ENCODE measurements at places on chromosomes 5 and 9. TPM values are rescaled to one million over a fixed set of nuclear protein-coding genes. Genes with fewer than 3 reads are reported as not detected.
A peak's percentile ranks its signal among the peaks of the same experiment; 100 is the strongest.

DNA sequence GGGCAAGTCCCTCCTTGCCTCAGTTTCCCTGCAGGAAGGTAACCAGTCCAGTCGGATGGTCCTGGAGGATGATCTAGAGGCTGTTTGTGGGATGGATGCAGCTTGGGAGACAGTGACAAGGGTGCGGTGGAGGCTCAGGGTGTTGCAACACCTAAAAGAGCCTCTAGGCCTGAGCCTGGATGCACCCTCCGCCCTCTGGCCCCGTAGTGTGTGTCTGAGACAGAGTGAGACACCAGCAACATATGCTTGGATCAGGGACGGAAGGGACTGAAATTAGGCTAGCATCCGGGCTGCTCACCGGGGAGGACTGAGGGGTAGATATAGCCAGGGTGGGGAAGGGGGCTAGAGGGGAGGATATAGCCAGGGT, 1.1 kb downstream of the CRAT start:
- no peaks in the 10 kb centered on the region for H3K4me1 ChIP-seq
- peak; percentile 45 for DNase-seq
- no peaks in the 10 kb centered on the region for H3K27me3 ChIP-seq
- no peak overlapping the region for H3K27ac ChIP-seq
- peak overlapping the region; percentile 98 for H3K4me3 ChIP-seq
- no peaks in the 10 kb centered on the region for H3K36me3 ChIP-seq

GRCh38 chr5:90518661-90519060, 10.7 kb downstream of the LYSMD3 start:
- no peaks in the 10 kb centered on the region for H3K4me1 ChIP-seq
- no peak overlapping the region for H3K27ac ChIP-seq

LRRC70 gene
- total RNA-seq = 0.55 TPM

GRCh38 chr5:1672396-1672795, 127.2 kb downstream of the MRPL36 start:
- H3K4me1 ChIP-seq = no peaks in the 10 kb centered on the region
- H3K4me3 ChIP-seq = no peak overlapping the region
- peaks cover 3% of the 10 kb centered on the region for H3K27me3 ChIP-seq
- peak; percentile 59 for DNase-seq
- no peak overlapping the region for H3K27ac ChIP-seq

- H3K27me3 ChIP-seq = no peaks in the 10 kb centered on the region
- no peak for DNase-seq
- no peak overlapping the region for H3K27ac ChIP-seq
- H3K4me1 ChIP-seq = no peaks in the 10 kb centered on the region
Observed at GRCh38 chr5:73019766-73020165, 63.9 kb downstream of the FCHO2 start.

NXNL2 gene
- 0.33 TPM for total RNA-seq

DNA sequence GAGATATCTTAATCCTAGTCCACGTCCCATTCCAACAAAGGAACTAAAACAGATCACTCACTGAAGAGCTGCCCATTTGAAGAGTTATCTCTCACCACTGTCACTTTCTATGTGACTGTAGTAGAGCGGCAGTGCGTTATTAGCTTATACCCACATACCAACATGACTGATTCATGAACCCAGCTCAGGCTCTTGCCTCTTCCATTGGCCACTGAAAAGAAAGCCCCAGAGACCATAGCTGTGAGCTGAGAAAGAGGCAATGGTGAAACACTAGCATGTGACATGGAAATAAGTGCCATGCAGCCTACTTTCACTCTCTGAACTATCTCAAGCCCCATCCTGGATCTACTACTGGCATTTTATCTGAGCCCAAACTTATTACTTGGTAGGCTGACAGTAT, 151.7 kb upstream of the MOCS2 start:
- no peak overlapping the region for H3K27ac ChIP-seq
- no peaks in the 10 kb centered on the region for H3K27me3 ChIP-seq
- H3K4me1 ChIP-seq = no peaks in the 10 kb centered on the region
- no peaks in the 10 kb centered on the region for H3K36me3 ChIP-seq
- no peak for DNase-seq
- no peak overlapping the region for H3K4me3 ChIP-seq

DNA sequence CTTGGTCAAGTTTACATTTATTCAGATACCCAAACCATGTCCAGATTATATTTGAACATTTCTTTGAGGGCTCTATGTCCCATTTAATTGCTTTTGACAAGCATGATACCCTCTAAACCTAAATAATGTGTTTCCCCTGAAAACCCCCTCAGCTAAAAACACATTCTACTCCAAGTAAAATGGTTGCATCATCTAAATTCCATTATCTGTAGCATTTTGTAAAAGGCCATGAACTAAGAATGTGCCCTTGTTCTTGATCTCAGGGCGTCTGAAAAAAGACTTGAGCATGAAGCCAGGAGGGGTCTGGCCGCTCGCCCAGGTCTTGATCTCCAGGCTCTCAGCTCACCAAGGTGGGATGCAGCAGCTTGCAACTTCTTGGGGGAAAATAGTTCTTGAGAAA, 53.5 kb upstream of the ERCC6L2 start:
- H3K27ac ChIP-seq = no peak overlapping the region
- no peak for DNase-seq
- H3K36me3 ChIP-seq = no peaks in the 10 kb centered on the region
- H3K4me1 ChIP-seq = peaks cover 2% of the 10 kb centered on the region

DNA sequence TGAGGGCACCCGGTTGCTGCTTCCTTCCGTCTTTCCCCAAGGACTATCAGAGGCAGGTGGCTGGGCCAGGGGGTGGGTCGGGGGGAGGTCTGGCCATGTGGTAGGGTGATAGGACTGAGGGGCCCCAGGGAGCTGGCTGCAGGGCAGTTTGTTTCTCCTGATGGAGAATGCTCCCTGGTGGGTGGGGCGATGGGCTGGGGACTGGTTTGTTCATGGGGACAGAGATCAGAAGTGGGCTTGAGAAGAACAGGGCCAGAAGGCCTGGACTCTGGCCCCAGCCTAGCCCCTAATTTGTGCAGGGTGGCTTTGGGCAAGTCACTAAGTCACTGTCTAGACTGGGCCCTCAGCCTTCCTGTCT, 117.4 kb downstream of the RGS3 start:
- H3K4me3 ChIP-seq = no peak overlapping the region
- no peaks in the 10 kb centered on the region for H3K4me1 ChIP-seq
- H3K27ac ChIP-seq = no peak overlapping the region
- no peak for DNase-seq
- H3K27me3 ChIP-seq = no peaks in the 10 kb centered on the region

DNA sequence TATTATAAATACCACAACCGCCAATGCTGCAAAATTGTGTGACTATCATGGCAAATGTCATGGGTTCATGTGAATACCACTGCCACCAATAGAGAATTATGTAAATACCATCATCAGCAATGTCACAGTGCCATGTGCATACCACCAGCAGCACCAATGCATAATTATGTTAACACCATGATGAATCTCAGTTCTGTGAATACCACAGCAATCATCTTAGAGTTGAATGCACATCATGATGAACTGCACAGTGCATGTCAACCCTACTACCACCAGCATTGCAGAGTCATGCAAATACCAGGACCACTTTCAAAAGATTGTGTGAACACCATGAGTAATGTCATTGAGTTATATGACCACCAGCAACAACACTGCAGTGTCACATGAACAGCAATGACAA, 63.2 kb downstream of the SHC3 start:
- no peak overlapping the region for H3K27ac ChIP-seq
- H3K4me1 ChIP-seq = no peaks in the 10 kb centered on the region
- H3K27me3 ChIP-seq = no peaks in the 10 kb centered on the region
- DNase-seq = no peak
- H3K4me3 ChIP-seq = no peak overlapping the region

- H3K4me1 ChIP-seq = no peaks in the 10 kb centered on the region
- no peak overlapping the region for H3K27ac ChIP-seq
- no peak overlapping the region for H3K4me3 ChIP-seq
- no peaks in the 10 kb centered on the region for H3K27me3 ChIP-seq
Observed at GRCh38 chr5:114237766-114238165, 124.1 kb upstream of the KCNN2 start.

DNA sequence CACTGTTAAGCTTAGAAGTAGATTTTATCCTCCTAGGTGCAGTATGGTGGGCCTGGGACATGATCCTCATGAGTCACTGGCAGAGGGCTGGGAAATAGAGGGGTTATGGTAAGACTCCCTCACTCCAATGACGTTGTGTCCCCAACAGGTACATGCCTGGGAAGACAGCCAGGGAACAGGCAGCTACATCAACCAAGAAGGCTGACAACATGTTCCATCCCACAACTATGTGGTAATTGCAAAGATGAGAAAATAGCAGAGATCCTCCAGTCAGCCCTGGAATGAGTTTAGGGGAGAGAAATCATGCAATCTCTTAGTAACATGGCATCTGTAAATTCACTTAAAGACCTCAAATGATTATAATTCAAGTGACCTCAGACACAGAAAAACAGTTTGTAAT, 114.4 kb upstream of the LIFR start:
- H3K36me3 ChIP-seq = no peaks in the 10 kb centered on the region
- no peaks in the 10 kb centered on the region for H3K27me3 ChIP-seq
- H3K4me1 ChIP-seq = no peaks in the 10 kb centered on the region
- no peak overlapping the region for H3K4me3 ChIP-seq
- H3K27ac ChIP-seq = no peak overlapping the region

DNA sequence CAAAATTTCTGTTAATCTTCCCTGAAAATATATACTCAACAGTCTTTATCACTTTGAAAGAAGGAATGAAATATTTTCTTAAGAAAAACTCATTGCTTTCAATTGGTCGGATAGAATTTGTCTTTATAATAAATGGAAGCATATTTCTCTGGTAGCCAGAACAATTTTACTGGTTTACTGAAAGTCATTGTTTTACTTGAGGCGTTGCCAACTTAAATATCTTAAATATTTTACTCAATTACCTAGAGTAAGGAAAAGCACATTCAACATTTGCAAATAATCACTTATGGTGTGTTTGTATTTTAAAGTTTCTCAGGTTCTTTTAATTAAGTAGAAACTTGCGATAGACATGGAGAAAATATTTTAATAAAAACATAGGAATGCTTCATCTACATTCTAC, 1181.7 kb downstream of the EFNA5 start:
- H3K4me3 ChIP-seq = no peak overlapping the region
- no peak overlapping the region for H3K27ac ChIP-seq
- no peaks in the 10 kb centered on the region for H3K27me3 ChIP-seq

- no peak for DNase-seq
- peaks cover 4% of the 10 kb centered on the region for H3K36me3 ChIP-seq
- no peak overlapping the region for H3K4me3 ChIP-seq
- no peak overlapping the region for H3K27ac ChIP-seq
- no peaks in the 10 kb centered on the region for H3K4me1 ChIP-seq
Observed at GRCh38 chr9:4050916-4051315, 249.0 kb downstream of the GLIS3 start.

KCNV2 gene
- not detected for total RNA-seq

EIF4E1B gene
- total RNA-seq = 1.3 TPM

AGTPBP1 gene
- total RNA-seq = 53.3 TPM

DNA sequence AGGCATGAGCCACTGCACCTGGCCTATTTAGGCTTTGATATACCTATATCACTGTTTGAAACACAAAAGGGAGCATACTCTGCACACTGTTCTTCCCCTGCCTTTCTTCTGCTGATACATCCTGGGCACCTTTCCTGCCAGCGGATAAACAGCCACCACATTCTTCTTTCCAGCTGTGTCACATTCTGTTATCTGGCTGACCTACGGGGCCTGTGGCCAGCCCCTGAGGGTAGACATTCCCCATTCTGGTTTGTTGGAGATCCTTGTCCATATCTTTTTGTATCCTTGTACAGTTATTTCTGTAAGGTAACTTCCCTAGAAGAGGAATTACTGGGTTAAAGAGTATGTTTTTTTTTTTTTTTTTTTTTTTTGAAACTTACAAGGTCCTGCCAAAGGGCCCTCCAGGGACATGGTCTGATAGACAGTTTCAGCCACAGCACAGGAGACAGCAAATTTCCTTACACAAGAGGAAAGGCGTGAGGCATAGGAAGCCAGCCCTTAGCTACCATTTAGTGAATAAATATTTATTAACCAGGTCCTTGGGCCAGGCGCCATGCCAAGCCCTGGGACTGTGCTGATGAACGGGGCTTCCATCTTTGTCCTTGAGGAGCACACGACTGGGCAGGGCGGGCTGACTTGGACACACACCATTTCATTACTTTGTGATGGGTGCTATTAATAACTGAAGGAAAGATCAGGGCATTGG, 57.8 kb downstream of the ERGIC1 start:
- H3K4me3 ChIP-seq = no peak overlapping the region
- peaks cover 29% of the 10 kb centered on the region for H3K36me3 ChIP-seq
- H3K27me3 ChIP-seq = no peaks in the 10 kb centered on the region
- DNase-seq = no peak
- no peak overlapping the region for H3K27ac ChIP-seq

PIK3R1 gene
- total RNA-seq = 10.6 TPM

FOXD4L6 gene
- total RNA-seq = 0.13 TPM

Measured in H9 (cell line).